ENCODE measurements at places on chromosomes 16 and 17.
A peak's percentile ranks its signal among the peaks of the same experiment; 100 is the strongest.

DNA sequence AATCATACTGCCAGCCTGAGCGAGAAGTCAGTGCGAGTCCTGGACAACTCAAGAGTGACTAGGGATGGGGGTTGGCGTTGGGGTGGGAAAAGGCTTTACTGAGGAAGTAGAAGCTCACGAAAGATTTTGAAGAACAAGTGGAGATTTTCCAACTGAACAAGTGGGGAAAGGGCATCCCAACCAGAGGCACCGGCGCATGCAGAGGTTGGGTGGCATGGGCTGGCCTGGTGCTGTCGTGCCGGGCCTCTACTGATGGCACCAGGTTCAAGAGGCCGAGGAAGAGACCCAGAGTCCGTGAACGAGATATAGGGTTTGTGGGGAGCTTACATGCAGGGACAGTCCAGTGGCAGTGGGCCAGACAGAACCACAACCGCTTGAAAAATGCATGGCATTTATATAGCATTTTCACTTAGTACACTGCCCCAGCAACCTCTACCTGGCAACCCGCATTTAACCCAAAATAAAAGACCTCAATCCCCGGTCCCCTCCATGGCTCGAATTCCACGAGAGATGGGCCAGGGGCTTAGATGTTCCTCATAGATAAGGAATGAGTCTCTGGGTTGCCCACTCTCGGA, 7.7 kb upstream of the ITGA3 start:
- no peak for DNase-seq

DNA sequence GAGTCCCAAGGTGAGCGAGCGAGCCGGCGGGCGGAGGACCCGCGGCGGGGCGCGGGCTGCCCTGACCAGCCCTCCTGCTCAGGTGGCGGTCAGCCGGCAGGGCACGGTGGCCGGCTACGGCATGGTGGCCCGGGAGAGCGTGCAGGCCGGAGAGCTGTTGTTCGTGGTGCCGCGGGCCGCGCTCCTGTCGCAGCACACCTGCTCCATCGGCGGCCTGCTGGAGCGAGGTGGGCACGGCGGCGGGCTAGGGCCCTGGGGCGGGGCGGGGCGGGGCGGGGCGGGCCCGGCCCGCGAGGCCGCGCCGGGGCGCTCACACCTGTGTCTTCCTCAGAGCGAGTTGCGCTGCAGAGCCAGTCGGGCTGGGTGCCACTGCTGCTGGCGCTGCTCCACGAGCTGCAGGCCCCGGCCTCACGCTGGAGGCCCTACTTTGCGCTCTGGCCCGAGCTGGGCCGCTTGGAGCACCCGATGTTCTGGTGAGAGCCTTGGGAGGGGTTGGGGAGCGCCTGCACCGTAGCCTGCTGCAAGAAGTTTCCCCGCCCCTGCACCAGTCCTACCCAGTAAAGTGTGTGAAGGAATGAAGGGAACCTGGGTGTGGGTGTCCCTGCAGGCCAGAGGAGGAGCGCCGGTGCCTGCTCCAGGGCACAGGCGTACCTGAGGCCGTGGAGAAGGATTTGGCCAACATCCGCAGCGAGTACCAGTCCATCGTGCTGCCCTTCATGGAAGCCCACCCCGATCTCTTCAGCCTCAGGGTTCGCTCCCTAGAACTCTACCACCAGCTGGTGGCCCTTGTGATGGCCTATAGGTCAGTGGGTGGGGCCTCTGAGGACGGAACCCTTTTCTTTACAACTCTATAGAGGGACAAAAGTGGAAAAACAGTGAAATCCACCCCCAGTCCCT, 802 bp downstream of the SETD6 start:
- peak; percentile 51 for DNase-seq

- no peak for DNase-seq
Observed at GRCh38 chr17:49998836-49999511, 4.0 kb upstream of the DLX3 start.

GRCh38 chr17:55354941-55355340, 66.7 kb downstream of the MMD start:
- DNase-seq: no peak
